Hindlimb muscle (tissue), 1 donor: ENCODE measurements at places on chromosomes 6 and 20. TPM values are rescaled to one million over a fixed set of nuclear protein-coding genes. Genes with fewer than 3 reads are reported as not detected.
A peak's percentile ranks its signal among the peaks of the same experiment; 100 is the strongest.

The FLRT3 gene
- 6.0 TPM for polyA plus RNA-seq

The PAX1 gene
- 0.97 TPM for polyA plus RNA-seq

DNA sequence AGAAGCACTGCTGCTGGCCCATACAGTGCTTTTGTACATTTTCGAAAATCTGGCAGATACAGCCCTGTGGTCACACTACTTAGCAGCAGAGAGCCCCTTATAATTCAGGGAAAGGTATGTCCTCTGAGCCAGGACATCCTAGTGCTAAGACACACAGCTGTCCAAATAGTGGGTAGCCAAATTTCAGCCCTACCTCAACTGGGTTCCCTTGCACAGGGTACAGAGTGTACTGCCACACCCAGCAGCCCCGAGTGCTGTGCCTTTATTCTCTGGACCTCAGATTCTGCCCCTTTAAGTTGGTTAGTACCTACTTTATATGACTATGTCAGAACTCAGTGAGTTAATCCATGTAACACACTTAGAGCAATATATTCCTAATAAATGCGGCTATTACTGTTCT lies 47.6 kb downstream of the PRPH2 start:
- DNase-seq: no peak

DNA sequence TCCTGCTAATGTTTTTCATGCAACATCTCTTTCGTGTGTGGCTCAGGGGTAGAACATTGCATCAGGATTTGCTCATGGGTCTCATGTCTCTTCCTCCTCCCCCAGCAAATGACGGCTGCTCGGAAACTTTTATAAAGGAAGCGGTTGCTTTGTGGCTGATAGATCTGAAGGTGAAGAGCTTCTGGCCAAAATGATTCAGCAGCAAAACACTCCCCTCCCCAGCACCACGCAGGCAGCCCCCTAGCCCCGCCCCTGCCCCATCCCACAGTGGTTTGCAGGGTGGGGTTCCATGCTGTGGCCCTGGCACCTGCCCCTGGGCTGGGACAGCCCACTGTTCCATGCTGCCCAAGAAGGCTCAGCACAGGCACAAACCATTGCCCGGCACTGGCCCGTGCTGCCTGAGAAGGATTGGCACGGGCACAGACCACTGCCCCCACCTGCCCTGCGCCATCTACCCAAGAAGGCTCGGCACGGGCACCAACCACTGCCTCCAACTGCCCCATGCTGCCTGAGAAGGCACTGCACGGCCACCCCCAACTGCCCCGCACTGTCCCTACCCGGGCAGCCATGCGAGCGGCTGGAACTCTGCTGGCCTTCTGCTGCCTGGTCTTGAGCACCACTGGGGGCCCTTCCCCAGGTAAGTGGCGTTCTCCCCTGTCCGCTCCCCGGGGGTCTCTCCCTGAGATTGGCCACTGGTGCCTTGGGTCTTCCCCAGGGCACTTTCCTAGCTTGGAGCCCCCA lies at the start of gene CST7:
Gene CST7, plus strand, starts transcription at position 331 of the 741 bp plus-strand sequence. Its CDS starts 237 bp downstream, at position 568.
- DNase-seq: no peak

DNA sequence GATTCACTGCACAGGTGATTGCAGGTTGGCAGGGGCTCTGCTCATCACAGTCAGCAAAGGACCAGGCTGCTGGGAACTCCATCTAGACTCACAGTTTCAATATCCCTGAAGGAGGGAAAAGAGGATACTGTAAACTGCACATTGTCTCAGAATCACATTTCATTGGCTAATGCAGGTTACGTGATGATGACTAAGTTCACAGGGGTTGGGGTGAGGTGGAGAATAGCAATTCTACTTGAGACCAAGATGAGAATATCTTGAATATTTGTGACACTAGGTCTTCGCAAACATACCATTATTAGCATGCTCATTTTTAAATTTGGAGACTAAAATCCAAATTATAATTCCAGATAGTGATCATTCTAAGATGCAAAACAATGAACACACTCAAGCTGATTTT lies 208.5 kb upstream of the CITED2 start:
- DNase-seq: no peak

DNA sequence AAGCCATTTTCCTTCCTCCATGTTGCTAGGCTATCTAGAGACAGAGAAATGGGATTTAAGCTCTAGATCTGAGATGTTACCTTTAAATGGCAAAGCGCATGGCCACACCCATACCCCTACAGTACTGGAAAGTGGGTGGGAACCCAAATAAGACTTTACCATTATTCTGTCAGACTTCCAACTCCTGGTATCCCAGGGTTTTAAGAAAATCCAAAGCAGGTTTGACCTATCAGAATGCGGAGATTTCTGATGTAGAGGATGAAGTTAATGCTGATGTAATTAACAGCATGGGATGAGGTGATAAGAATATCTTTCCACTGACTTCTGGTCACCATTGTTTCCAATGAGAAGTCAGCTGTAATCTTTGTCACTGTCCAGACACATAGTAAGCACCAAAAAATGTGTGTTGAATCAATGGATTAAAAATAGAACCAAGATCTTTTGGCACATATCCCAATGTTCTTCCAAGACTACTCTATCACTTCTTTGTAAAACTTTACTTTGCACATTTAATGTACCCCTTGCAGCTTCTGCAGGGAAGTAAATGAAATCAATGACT lies 140.8 kb upstream of the INSM1 start:
- no peak for DNase-seq

The KIAA1755 gene
- polyA plus RNA-seq: 7.0 TPM

GRCh38 chr20:20896606-20897005 lies 184.2 kb upstream of the RALGAPA2 start:
- DNase-seq: peak; percentile 39
